Right hindlimb (tissue), 1 donor: ENCODE measurements at places on chromosomes 4 and X.
A peak's percentile ranks its signal among the peaks of the same experiment; 100 is the strongest.

GRCh38 chr4:183447646-183448045 lies 3.2 kb downstream of the CDKN2AIP start:
- DNase-seq = no peak

- no peak for DNase-seq
Observed at GRCh38 chr4:182019148-182019652, 224.0 kb upstream of the TENM3 start.

DNA sequence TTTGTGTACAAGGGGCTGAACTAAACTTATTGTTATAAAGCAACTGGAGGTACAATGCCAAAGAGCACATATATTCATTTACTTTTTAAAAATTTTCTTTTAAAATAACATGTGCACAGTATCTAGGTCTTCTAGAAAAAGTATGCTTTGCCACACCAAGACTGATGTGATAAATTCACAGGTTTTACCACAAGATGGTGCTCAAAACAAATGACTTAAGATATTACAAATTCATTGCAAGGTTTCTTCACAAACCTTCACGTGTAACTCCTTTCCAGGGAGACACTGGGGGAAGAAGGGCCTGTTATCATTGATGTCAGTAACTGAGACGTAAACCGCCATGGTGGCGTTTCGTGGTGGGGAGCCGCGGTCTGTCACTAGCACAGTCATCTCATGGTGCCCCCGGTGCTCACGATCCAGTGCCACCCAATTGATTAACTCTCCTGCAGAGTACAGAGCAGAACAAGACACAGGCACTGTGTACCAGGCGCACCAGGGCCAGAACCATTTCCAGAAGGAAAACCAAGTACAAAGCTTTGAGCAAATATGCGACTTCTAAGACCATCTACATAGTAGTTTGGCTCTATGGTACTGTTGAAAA lies 162.2 kb downstream of the DCHS2 start:
- DNase-seq = no peak

GRCh38 chr4:51901363-51901762 lies 58.4 kb downstream of the DCUN1D4 start:
- DNase-seq = no peak

DNA sequence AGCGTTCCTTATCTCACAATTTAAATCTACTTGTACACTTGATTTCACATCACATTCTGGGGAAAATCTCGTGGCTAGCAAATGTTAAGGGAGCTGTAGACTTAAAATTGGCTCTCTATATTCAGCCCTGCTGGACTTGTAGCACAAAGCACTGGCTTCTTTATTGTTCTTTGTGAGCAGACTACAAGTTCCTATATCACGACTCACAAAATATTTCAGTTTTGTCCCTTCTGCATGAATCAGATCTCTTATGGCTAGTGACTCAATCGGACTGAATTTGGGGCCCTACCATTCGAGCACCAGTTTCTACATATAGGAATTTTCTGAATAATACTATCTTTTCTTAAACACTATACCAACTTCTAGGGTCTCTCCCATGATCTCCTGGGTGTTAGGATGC lies 390.1 kb downstream of the ADAM29 start:
- no peak for DNase-seq

DNA sequence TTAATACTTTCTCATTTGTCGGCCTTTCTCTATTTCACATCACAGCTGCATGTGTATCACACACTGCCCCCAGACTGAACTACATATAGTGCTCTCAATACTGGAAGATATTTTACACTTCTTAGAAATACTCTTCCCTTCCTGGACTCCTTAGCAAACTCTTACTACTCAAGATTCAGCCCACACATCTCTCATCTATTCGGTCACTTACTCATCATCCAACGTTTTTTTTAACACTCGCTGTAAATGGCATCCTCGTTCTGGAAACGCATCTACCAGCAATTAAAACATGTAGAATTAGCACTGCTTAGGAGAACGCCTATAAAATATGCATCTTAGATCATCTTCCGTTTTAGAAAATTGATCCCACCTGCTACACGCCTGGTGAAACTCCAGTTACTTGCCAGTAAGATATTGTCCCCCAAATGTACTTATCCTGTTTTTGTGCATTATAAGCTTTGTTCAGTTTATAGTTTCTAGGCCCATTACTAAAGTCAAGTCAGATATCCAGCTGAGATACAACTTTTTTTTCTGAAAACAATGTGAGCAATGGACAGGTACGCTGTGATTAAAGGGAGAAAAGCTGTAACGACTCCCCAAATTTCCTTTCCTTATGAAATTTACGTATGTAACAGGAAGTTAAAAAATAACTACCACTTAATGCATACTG lies 1.0 kb downstream of the LRP2BP start:
- no peak for DNase-seq

- no peak for DNase-seq
Observed at GRCh38 chrX:107226757-107227156, 20.3 kb downstream of the DNAAF6 start.

DNA sequence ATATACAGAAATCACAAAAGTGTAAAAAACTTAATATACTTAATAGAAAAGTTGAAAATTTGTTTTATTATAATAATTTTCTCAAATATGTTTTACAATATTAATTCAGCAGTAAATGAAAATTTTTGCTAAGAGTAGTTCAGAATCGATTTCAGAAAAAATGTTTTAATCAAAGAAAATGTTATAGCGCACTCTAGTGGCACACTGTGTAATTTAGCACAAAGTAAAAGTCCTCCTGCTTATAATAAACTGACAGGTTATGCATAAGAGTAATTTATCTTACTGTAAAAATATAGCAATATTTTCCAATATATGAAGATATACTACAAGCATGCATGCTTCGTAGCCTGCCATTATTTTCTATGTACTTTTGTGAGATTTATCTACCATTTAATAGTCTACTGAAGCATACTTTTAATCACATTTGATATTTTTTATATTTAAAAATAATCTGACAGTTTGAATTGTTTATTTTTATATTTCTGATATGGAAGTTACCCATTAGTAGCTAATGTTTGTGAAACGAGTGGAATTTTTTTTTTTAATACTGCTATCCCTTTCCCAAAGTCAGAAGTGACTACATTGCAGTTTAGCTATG lies 217.9 kb upstream of the KLHL4 start:
- DNase-seq = no peak

DNA sequence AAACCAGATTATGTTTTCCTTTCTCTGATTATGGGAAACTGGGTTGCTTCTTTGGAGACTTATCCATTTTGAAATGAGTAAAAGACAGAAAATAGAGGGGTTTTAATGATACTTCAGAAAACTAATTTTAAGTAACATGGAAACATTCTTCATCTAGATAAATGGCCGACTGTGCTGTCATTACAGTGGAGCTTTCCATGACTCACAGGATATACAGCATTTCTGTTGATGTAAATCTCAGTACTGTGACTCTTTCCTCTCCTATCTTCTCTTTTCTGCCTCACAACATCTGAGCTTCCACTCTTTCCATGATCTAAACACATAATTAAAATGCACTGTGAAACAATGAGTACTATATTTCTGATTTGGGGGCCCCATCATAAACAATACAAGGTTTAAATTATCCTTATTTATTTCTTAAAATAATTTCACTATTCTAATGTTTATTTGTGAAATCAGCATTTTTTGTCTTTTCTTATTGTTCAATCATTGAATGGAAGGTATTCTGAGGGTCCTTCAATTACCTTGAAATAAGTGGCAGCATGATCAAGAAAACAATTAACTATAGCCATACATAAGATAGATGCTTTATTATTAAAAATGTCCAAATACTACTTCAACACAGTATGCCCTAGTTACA lies 19.3 kb downstream of the SEC24D start:
- no peak for DNase-seq

DNA sequence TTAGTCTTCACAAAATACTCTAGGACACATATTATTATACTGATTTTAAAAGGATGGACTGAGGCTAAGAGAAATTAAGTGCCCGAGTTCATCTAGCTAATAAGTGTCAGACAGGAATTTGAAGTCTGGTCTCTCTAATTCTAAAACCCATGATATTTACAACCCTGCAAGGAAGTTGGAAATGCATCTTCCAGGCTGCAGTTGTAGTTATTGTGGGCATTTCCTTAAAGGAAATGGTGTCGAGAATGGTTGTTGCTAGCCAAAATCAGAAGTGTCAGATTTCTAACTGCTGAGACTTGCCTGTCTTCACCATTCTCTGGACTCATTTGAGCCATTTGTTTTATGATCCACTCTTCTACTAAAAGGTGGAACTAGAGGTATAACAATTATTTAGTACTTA lies 82.5 kb downstream of the FAT4 start:
- DNase-seq = no peak

GRCh38 chrX:39613482-39613995 lies 484.2 kb downstream of the BCOR start:
- DNase-seq = peak; percentile 62

- no peak for DNase-seq
Observed at GRCh38 chr4:41514766-41515481, 23.0 kb upstream of the LIMCH1 start.

DNA sequence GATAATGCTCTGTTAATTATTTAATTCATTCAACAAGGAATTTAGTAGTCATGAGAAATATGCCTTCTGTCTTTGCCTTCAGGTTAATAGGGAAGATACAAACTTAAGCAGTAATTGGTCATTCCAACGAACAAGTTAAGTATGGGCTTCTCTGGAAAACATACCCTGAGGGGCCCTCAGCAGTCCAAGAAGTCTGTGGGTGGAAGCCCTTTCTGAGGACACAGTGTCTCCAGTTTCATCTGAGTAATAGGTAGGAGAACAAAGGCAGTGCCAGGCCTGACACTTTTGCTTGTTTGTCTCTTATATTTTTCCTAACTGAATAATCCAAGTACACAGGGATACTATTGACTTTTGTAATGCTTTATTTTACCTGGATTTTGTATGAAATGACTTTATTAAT lies 262.5 kb downstream of the FBXW7 start:
- no peak for DNase-seq

- no peak for DNase-seq
Observed at GRCh38 chr4:96912716-96913115, 1072.8 kb downstream of the PDHA2 start.

- no peak for DNase-seq
Observed at GRCh38 chr4:187236209-187236890, 512.7 kb upstream of the FAT1 start.

DNA sequence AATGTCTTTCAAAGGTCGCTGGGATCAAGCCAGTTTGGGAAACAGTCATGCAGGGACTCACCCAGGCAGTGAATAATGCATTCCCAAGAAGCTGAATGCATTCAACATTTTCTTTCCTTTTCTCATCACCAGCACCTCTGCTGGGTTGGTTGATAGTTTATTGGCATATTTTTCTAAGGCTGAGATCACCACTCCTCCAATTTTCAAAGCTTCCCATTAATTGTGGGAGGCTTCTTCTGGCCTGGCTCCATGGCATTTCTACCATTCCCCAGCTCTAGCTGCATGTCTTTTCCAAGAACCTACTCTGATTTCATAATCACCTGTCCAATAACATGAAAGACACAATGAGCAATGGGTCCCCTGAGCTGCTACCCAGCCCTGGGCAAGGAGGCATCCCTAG lies 35.8 kb downstream of the CHRDL1 start:
- no peak for DNase-seq

DNA sequence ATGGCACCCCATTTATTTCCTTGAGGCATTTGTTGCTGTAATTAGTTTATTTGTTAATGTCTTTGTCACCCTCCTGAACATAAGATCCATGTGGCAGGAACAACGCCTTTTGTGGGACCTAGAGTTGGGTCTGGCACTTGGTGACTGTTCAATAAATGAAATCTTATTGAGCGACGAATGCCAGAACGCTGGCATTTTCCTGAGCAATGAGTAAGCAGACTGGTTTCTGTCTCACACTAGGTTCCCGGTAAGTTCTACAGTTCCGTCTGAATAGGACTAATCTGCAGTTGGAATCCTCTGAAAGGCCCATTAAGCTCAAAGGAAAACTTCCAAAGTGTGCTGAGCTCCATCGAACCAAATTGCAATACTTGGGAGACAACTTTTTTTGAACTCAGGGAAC lies 49.2 kb downstream of the GATB start:
- no peak for DNase-seq

- peak; percentile 65 for DNase-seq
Observed at GRCh38 chr4:118352843-118353533, at the start of gene PRSS12. TSS of gene PRSS12 (minus strand) at chr4:118353003. CDS start at chr4:118352720, 283 bp downstream.

DNA sequence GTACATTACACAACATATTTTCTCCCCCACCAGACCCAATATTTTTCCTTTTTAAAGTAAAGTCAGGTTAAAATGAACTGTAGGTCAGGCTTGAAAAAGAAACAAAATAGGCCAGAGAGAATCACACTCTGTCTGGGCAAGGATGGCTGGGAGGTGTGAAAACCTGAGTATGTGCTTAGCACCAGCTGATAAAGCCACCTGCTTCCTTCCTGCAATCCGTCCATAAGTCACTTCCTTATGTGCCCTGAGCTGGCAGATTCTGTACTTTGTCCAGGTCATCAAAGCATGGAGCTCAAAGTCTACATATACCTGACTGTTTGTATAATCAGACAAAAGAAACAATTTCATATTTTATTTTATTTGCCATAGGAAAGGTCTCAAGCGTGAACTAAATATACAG lies 37.7 kb downstream of the ANTXR2 start:
- DNase-seq = no peak

DNA sequence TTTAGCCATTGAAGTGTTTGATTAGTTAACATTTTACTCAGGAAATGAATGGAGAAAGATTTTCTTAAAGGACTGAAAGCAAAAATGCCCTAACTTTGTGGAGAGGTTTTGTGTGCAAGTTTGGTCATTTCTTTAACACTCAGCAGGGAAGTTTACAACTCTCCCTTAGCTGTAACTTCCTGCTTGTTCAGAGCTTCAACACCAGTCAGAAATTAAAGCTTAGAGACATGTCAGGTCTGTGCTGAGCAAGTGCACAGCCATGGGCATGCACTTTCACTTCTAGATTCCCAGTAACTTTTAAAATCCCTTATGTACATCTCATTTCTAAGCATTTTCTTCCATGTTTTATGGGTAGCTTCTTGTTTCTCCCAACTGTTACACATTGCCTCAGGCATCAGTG lies 326.0 kb downstream of the ACTRT1 start:
- DNase-seq = no peak

GRCh38 chrX:124981420-124981819 lies 338.3 kb upstream of the TEX13C start:
- no peak for DNase-seq

DNA sequence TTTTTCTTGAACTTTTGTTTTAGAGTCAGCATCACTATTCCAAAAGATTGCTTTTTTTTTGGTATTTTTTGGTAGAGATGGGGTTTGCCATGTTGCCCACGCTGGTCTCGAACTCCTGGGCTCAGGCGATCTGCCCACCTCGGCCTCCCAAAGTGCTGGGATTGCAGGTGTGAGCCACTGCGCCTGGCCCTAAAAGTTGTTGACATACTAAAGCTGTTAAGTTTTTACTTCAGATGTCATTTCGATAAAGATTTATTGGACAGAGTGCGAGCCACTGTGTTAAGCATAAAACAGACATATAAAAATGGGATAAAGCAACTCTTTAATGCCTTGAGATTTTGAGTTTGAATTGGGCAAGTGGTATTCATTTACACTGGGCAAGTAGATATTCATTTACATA lies 28.3 kb downstream of the USO1 start:
- DNase-seq = no peak

- no peak for DNase-seq
Observed at GRCh38 chr4:75920327-75920726, 18.1 kb upstream of the PPEF2 start.

GRCh38 chr4:184364100-184364921 lies 110.0 kb downstream of the IRF2 start:
- DNase-seq = no peak

GRCh38 chr4:146170149-146170548 lies 5.4 kb upstream of the LSM6 start:
- no peak for DNase-seq

- no peak for DNase-seq
Observed at GRCh38 chr4:38099020-38099600, 138.9 kb downstream of the PTTG2 start.
